ENCODE measurements at places on chromosomes 12 and 14. TPM values are rescaled to one million over a fixed set of nuclear protein-coding genes. Genes with fewer than 3 reads are reported as not detected.

DNA sequence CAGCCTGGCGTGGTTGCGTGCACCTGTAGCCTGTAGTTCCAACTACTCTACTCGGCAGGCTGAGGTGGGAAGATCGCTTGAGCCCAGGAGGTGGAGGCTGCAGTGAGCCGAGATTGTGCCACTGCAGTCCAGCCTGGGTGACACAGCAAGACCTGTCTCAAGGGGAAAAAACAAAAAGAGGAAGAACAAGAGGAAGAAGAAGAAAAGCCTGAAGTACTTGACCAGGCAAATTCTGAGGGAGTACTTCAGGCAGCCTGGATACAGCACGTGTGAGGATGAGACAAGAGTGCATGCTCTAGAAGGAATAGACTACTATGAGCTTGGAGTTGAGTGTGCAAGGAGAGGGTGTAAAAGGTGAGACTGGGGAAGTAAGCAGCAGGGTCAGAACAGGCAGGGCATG lies 1.8 kb downstream of the GDF3 start:
- H3K36me3 ChIP-seq, result no peaks in the 10 kb centered on the region
- no peaks in the 10 kb centered on the region for H3K27me3 ChIP-seq
- no peak overlapping the region for H3K27ac ChIP-seq
- H3K4me3 ChIP-seq, result no peak overlapping the region

- no peak overlapping the region for H3K4me3 ChIP-seq
- H3K36me3 ChIP-seq, result no peaks in the 10 kb centered on the region
- H3K27ac ChIP-seq, result no peak overlapping the region
- no peak for DNase-seq
- no peaks in the 10 kb centered on the region for H3K4me1 ChIP-seq
These were observed 35.5 kb upstream of the OSBPL8 start for GRCh38 chr12:76595056-76595455.

- H3K36me3 ChIP-seq, result no peaks in the 10 kb centered on the region
- H3K27ac ChIP-seq, result no peak overlapping the region
- H3K4me3 ChIP-seq, result no peak overlapping the region
These were observed 15.7 kb downstream of the PLEKHG7 start for GRCh38 chr12:92718483-92718990.

The CYP46A1 gene
- not detected for total RNA-seq

The GDF3 gene
- not detected for total RNA-seq

The MYF6 gene
- not detected for total RNA-seq
